ENCODE measurements at places on chromosomes 12 and 14. TPM values are rescaled to one million over a fixed set of nuclear protein-coding genes. Genes with fewer than 3 reads are reported as not detected.

The SYCP3 gene
- total RNA-seq: 0.30 TPM

The LRRK2 gene
- total RNA-seq: 232 TPM

The TSHR gene
- not detected for total RNA-seq

The SLC6A12 gene
- 3.4 TPM for total RNA-seq

The KLHDC1 gene
- total RNA-seq: 5.2 TPM

The DNAJC22 gene
- total RNA-seq: not detected

DNA sequence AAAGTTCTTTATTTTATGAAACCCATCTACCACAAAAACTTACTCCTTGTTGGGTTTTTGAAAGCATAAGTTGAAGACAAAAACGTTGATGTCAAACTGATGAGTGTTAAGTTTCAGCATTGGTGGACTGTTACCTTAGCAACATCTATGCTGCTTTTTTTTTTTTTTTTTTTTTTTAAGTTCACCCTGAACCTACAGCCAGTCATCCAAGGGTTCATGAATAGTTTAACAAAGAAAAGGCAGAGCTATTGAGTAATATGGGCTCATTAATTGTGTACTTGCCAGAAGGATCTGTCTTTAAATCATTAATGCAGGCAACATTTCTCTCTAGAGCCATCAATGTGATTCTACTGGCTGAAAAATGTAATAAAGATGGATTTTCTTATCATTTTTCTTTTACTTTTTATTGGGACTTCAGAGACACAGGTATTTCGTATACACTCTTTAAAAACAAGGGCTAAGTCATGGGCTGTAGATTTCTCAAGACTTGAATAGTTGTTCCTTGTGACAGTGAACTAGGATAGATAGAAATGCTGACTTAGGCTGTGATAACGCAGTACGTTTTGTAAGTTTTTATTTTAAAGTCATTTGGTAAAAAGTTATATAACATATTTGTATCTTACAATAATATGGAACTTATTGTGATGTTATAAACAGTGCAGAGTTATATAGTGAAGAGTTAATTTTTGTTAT lies at the start of gene PTPRQ:
Gene PTPRQ, plus strand, starts transcription at position 262 of the 693 bp plus-strand sequence. Its CDS starts 111 bp downstream, at position 373.
- no peaks in the 10 kb centered on the region for H3K4me1 ChIP-seq
- H3K36me3 ChIP-seq: no peaks in the 10 kb centered on the region
- DNase-seq: no peak
- peak within 1 kb of the TSS; percentile 59 for H3K27ac ChIP-seq

DNA sequence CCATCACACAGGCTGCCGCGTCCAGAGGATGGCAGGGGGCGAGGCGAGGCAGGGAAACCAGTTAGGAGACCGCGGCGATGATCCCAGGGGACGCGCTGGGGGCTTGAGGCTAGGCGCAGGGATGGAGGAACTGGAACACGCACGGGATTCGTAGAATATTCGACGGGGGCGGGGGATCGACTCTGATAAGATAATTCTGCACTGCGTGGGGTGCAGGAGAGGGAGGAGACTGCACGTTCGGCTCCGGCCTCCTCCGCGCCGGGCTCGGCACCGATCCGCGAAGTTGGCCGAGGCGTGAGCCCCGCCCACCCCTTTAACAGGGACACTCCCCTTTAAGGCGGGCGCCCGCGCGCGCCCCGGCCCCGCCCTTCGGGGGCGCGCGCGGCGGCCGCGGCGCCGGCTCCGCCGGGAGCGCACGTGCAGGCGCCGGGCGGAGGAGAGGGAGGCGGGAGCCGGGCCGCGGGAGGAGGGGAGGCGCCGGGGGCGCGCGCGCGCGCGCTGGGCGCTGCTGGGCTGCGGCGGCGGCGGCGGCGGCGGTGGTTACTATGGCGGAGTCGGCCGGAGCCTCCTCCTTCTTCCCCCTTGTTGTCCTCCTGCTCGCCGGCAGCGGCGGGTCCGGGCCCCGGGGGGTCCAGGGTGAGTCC lies at the start of gene ACVR1B:
Gene ACVR1B, plus strand, starts transcription at position 501 of the 644 bp plus-strand sequence. Its CDS starts 45 bp downstream, at position 546.
- peaks cover 42% of the 10 kb centered on the region for H3K4me1 ChIP-seq
- DNase-seq: peak; percentile 94
- peak within 1 kb of the TSS; percentile 96 for H3K4me3 ChIP-seq

GRCh38 chr12:27616356-27617142 lies 79.7 kb upstream of the REP15 start:
- peaks cover 12% of the 10 kb centered on the region for H3K4me1 ChIP-seq
- H3K27ac ChIP-seq: no peak overlapping the region
- H3K4me3 ChIP-seq: no peak overlapping the region
- no peak for DNase-seq
- H3K27me3 ChIP-seq: no peaks in the 10 kb centered on the region

DNA sequence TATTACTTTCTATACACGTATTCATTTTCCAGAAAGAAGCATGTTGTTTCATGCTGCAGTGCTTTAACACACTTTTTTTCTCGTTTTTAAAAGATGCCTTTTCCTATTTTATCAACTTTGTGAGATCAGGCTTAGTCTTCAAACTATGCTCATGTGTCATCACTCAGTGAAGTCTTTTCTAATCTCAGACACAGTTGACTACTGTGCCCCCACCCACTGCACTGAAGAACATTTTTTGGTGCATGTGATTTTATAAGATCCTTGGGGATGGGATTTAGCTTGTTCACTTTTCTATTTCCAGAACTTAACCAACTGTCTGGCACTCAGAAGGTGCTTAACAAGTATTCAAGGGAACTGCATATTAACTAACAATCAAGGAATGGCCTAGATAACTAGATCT lies 85.5 kb downstream of the CDK17 start:
- H3K27me3 ChIP-seq: no peaks in the 10 kb centered on the region
- DNase-seq: no peak
- H3K4me1 ChIP-seq: no peaks in the 10 kb centered on the region
- H3K27ac ChIP-seq: no peak overlapping the region
- H3K4me3 ChIP-seq: no peak overlapping the region

GRCh38 chr12:220491-220890 lies 6.5 kb upstream of the SLC6A12 start:
- no peak overlapping the region for H3K27ac ChIP-seq
- H3K36me3 ChIP-seq: no peaks in the 10 kb centered on the region
- peaks cover 2% of the 10 kb centered on the region for H3K4me1 ChIP-seq
- DNase-seq: no peak
- no peak overlapping the region for H3K4me3 ChIP-seq

- DNase-seq: peak; percentile 79
- H3K27me3 ChIP-seq: peaks cover 4% of the 10 kb centered on the region
- peaks cover 46% of the 10 kb centered on the region for H3K4me1 ChIP-seq
- no peaks in the 10 kb centered on the region for H3K36me3 ChIP-seq
- no peak overlapping the region for H3K27ac ChIP-seq
- no peak overlapping the region for H3K4me3 ChIP-seq
These were observed 9.8 kb downstream of the FAM222A start for GRCh38 chr12:109723311-109723881.

DNA sequence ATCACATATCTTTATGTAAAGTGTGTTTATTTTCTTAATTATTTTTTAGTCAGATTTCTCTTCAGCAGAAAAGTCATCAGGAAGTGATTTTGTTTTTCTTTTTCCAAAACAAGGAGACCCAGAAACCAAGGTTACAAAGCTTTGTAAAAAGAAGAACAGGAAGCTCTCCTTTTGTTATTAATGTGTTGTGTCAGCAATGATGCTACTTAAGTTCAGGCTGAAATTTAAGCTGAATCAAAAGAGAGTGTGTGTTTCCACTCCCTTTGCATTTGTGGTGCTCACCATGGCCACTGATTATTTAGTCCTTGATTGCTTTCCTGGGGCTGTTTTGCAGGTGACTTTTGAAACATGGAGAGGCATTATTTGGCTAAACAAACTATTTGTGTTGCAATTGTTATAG lies 155.3 kb upstream of the ATP2B1 start:
- H3K4me1 ChIP-seq: no peaks in the 10 kb centered on the region
- H3K27me3 ChIP-seq: no peaks in the 10 kb centered on the region
- H3K27ac ChIP-seq: peak overlapping the region; percentile 77
- no peak for DNase-seq
- H3K4me3 ChIP-seq: no peak overlapping the region
- no peaks in the 10 kb centered on the region for H3K36me3 ChIP-seq

DNA sequence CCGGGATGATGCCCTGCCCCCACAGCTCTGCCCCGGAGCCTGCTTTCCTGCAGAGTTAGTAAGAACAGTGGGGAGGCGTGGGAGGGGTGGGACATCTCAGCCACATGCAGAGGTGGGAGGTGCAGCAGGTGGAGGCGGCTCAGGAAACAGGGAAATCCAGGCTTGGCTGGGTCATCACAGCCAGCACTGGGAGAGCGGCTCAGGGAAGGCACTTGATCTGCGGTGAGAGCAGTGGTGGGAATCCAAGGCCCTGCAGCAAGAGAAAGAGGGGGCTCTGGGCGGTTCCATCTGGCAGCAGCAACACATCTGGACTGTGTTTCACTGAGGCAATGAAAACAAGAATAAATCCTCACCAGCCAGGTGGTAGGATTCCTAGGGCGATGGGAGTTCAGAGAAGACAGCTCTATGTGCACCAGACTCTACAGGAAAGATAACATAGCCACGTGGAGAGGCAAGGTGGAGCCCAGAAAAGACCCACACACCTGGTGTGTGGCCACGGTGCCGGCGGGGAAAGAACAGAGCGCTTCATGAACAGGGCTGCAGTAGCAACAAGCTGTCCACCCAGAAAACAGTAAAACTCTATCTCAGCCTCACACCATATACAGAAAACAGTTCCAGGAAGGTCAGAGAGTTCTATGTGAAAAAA lies 57.6 kb downstream of the CCDC85C start:
- H3K27me3 ChIP-seq: no peaks in the 10 kb centered on the region
- no peak for DNase-seq
- H3K27ac ChIP-seq: no peak overlapping the region
- H3K36me3 ChIP-seq: no peaks in the 10 kb centered on the region
- H3K4me1 ChIP-seq: peaks cover 4% of the 10 kb centered on the region

DNA sequence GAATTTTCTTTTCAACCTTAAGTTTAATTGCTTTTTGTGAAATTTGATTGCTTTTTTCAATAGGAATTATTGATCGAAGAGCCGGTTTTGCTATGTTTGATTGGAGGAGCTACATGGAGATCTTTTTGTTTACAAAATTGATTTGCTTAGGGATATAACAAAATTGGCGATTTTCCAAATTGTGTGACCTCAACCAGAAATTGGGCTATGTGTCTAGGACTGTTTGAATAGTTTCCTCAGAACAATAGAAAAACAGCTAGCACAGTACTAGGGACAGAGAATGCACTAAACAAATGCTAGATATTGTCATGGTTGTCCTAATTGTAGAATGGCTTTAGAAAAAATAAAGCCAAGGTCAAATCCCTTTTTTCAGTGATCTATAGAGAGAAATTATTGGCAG lies 2.4 kb downstream of the SLC17A8 start:
- H3K4me1 ChIP-seq: peaks cover 5% of the 10 kb centered on the region
- no peaks in the 10 kb centered on the region for H3K36me3 ChIP-seq
- H3K27ac ChIP-seq: no peak overlapping the region
- DNase-seq: no peak
- no peak overlapping the region for H3K4me3 ChIP-seq
- no peaks in the 10 kb centered on the region for H3K27me3 ChIP-seq

GRCh38 chr14:90777358-90777757 lies 38.9 kb downstream of the TTC7B start:
- no peak overlapping the region for H3K4me3 ChIP-seq
- no peak overlapping the region for H3K27ac ChIP-seq
- no peak for DNase-seq
- H3K36me3 ChIP-seq: peaks cover 34% of the 10 kb centered on the region
- H3K4me1 ChIP-seq: no peaks in the 10 kb centered on the region

Data from upper lobe of left lung (tissue), 6 donors.